ENCODE measurements at places on chromosomes 12 and 14.

- DNase-seq = no peak
These were observed 187.2 kb downstream of the SYNE2 start for GRCh38 chr14:64040044-64040443.

DNA sequence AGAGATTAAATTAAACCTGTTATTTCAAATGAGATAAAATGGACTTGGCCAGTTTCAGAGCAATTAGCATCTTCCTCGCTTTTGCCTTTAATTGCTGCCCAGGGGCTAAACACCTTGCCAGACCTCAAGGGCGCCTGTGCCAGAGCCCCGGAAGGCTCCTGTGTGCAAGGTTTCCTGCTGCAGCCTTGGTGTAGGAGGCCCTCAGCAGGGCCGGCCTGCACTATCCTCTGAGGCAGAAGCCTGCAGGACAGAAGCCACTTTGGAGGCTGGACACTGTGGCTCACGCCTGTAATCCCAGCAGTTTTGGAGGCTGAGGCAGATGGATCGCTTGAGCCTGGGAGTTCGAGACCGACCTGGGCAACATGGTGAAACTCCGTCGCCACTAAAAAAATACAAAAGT is 150.4 kb downstream of the CALM1 start:
- DNase-seq = no peak

DNA sequence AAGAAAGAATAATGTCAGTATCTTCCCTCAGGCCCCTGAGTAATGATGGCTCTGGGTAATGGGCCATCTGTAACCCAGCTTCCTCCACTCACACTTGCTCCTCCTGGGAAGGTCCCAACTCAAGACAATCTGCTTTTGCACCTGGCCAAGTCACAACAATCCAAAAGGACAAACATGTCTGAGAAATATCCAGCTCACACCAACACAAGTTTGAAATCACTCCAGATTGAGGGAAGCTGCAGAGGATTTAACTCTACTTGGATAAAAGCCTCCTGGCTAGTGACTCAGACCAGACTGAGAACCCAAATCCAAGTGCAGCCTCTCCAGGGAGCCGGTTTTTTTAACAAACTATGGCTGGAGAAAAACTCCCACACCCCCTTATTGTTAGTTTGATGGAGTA is 34.2 kb downstream of the RTRAF start:
- DNase-seq = no peak

- DNase-seq = no peak
These were observed 14.6 kb downstream of the GNS start for GRCh38 chr12:64744422-64745258.

GRCh38 chr12:84079626-84080025 is 833.0 kb downstream of the SLC6A15 start:
- DNase-seq = no peak

- DNase-seq = no peak
These were observed 90.2 kb upstream of the RESF1 start for GRCh38 chr12:31868965-31869364.

DNA sequence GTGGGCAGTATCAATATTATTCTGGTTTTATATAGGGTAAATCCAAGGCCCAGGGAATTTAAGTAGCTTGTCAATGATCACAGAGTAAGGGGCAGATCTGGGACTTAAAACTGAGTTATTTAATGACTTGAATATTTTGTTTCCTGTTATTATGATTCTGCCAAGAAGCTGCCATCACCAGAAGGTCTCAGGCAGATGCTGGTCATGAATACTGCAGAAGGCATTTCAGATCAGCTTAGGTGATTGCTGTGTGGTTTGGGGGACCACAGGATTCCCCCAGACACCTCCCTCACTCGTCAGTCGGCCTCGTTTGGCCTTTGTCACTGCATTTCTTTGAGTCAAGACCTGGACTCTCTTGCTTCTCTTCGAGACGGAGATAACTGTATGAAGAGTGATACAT is 47.7 kb upstream of the EVL start:
- no peak for DNase-seq

DNA sequence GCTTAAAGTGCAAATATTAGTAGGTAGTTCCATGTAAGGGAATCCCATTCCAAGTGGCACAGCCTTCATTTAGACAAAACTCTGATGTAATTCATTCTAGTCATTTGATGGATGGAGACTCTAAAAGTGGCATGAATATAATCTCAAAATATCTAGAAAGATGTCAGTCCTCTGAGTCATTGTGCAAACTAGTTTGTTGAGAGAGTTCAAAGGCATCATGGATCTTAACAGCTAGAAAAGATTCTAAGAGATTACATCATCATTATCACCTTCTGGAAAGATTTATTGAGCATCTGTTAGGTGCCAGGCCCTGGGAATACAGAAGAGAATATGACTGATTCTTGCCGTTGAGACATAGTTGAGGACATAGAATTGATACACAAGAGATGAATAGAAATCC is 30.7 kb downstream of the CRADD start:
- DNase-seq = no peak

GRCh38 chr12:7501031-7501588 is 2.5 kb downstream of the CD163 start:
- no peak for DNase-seq

DNA sequence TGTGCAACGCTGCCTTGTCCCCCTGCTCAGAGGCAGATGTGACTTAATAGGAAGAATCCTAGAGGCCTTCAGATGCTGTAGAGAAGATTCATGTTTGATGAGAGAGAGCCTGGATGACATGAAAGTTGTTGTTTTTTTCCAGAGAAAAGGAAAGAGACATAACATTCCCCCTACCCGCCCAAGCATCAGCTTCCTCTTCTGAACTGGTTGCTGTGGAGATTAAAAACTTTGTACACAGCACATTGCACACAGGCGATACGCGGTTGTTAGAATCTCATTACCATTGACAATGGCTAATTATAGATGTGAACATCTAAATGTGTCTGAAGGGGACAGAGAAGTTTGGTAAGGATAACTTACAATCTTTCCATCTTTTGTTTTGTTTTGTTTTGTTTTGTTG is 13.6 kb upstream of the ETFBKMT start:
- no peak for DNase-seq

DNA sequence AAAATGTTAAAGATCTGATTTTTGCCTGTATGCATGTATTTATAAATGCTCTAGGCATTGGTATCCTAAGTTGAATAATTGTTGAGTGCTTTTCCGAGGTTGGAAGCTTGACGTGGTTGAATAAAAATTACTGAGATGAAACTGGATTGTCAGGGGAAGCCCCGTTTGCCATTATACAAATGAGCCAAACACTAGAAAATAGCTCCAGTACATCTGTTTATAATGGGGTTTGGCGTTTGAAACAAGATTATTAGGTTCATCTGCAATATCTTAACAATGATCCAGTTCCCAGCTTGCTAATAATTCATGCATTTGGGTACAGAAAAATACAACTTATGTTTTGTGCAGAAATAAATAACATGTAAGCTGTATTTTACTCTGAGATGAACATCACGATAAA is 789.6 kb downstream of the GALC start:
- DNase-seq = no peak

DNA sequence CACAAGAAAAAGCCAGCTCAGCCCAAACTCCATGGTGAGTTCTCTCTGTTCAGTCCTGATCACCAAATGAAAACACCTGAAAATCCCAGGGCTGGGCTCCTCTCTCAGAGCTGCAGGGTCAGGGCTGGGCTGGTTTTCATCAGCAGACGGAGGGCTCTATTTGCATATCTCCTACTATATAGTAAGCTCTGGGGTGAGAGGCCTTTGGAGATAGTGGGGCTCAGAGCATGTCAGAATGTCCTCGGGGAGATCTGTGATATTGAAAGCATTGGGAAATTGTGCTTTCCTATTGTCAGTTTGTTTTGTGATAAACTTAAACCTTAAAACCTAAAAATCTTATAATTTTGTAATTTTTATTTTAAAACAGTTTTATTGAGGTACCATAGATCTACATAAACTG is 742.6 kb downstream of the TMEM121 start:
- DNase-seq = no peak
